Left cardiac atrium (tissue), 4 donors: ENCODE measurements at places on chromosomes 1 and 21.

DNA sequence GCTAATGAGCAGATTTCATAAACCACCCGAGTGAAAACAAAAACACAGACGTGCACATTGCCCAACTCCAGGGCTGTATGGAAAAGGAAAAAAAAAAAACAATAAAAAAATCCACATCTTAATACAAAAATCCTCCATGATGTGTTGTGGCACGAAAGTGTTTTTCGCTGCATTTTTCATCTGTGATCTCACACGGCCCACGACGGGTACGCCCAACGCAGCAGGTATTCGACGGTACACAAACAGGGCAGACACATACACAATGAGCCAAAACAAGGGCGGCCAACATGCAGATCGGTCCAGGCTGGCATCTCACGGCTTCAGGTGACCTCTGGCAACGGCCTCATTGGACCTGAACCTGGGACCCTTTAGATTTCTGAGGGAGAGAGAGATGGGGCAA lies 31.1 kb downstream of the CASZ1 start:
- no peak for DNase-seq

DNA sequence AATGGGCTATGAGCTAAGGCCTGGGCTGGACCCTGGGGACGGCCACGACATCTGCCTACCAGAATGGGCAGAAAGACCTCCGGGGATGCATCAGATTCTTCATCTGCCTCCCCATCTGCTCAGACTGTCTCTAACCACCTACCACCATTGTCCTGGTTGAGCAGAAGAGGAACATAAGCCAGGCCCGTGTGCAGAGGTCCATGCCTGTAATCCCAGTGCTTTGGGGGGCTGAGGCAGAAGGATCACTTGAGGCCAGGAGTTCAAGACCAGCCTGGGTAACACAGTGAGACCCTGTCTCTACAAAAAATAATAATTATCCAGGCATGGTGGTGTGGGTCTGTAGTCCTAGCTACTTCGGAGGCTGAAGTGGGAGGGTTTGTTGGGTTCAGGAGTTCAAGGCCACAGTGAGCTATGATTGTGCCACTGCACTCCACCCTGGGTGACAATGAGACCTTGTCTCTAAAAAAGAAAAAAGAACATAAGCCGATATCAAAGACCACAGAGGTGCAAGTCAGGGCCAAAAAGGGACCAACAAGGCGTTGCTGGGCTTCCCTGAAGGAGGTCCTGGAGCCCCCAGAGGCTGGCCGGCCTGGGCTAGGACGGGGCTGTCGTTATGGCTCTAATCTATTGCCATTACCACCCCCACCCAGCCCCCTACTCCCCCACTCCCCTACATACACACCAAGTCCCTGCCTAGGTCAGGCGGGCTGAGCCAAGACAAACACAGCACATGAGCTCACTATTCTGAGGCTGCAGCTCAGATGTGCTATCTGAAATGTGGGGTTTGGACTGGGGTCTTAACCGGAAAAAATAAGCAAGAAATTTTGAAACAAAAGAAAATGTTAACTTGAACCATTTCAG lies 239.2 kb upstream of the RAB4A start:
- DNase-seq, result peak; percentile 32

DNA sequence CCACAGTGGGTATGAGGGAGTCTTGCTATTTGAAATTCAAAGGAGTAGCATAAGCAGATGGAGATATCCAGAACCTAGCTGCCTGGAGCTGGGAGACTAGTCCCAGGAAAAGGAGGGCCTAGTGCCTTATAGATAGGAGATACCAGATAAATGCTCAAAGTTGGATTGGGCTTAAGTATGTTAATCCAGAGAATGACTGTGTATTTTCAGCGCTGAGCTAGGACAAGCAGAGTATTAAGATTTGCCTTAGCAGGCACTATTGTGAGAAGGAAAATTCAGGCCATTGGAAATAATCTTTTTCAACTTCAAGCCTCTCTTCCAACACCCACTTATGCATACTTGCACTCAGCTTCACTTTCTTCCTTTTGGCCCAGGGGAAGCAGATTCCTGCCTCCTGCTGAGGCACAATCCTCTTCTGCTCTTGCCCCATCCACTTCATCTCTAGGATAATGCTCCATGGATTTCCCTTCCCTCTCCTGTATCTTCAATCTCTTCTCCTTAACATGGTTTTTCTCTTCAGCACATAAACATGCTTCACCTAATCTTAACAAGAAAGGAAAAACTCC lies 21.1 kb downstream of the PIK3C2B start:
- DNase-seq, result no peak

GRCh38 chr1:202590975-202591411 lies 119.3 kb downstream of the SYT2 start:
- DNase-seq, result no peak

DNA sequence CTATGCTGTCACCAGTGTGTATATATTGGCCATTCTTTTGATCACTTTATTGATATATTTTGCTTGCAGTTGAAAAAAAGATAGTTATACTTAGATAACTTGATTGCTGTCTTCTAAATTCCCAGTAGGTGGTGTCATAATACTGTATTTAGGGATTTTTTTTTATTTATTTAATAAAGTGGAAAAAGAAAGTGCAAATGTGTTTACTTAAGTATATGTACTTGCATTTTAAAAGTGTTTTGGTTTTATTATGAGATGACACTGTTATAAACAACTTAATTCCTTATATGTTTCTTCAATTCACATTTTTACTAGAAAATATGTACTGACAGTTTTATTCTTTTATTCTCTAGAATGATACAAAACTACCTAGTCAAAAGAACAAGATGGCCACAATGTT lies 164.8 kb downstream of the USP25 start:
- no peak for DNase-seq

DNA sequence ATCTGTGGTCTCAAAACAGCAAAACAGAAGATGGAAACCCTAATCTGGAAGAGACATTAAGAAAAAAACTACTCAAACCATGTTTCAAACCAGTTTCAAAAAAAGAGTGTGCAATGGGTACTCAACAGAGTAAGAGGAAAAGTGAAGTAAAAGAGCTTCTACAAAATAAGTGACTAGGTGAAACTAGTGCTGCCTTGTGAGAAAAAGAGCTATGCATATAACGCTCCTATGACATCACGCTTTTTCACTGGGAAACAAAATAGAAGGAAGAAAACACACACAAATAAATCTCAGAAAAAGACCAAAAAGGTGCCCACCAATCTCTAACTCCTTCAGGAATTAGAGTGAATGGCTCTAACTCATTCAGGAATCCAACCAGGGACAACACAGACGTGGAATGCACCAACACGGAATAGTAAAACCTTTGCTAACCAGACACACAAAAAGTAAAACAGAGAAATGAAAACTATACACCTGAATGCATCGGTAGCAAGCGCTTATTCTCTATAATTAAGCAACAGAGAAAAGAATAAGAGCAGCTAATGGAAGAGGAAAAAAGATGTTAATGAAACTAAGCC lies 1.3 kb downstream of the FOXJ3 start:
- no peak for DNase-seq

DNA sequence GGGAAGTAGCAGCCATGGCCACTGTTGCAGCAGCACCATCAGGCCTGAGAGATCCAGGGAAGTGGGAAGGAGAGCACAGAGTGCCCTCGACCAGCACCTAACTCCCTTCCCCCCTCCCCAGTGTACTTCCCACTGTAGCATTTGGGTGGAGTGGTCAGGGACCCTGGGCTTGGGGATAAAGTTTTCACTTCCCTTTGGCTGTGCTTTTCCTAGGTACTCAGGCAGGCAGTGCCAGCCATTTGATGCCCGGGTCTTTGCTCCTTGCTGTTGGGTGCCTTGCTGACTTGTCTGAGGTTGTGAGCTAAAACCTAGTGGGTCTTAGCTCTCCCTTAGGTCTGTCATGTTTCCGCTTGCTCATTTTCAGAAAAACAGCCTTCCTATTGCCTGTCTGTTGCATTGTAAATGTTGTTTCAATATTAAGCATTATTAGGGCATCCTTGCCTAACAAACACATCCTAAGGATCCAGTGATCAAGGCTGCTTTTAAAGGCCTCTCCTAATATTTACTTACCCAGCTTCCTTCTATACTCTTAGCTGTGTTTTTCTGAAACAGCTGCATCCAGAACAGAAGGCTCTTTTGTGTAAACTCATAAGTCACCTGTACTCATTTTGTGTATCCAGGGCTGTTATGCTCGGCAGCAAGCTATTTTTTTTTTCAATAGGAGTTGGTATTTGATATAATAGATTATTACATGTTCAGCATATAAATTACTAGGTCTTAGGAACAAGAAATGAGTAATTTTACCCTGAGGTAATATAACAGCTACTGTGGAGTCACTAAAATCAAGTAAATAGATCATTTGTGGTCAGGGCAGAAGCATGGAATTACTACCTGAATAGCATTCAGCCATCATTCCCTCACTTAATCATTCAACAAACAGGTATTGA lies 418.6 kb upstream of the PROX1 start:
- no peak for DNase-seq

DNA sequence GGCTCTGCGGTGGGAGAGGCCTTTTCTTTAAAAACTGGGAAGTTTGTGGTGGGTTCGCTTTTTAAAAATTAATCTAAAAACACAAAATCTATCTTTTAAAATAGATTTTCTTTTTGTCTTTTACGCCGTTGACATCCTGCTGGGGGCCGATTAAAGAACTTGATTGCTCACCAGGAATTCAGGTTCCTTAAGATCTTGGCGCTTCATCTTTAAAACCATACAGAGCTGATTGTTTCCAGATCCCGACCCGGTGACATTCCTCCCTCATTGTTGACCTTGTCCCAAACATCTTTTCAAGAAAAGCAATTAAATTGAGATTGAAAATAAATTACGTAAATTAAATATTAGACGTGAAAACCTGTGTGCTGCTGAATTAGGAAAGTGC lies 546 bp upstream of the ZNF697 start:
- DNase-seq, result no peak

DNA sequence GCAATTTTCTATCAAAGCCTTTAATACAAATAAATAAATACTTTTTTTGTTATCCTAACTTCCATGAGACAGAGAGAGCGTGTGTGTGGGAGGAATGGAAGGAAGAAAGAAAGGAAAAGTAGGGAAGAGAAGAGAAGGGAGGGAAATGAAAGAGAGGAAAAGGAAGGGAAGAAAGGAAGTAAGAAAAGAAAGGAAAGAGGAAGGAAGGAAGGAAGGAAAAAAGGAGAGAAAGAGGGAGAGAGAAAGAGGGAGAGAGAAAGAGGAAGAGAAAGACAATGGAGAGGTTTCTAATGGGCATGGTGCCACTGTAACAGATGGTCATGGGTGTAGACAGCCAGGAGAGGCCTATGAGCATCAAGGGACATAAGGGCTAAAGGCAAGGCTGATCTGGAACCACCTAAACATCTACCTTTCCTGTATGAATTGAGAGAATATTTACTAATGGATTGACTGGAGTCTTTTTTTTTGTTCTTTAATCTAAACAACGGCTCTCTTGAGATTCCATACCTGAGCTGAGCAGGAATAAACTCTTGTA lies 234.9 kb downstream of the PTPRC start:
- DNase-seq, result no peak

GRCh38 chr1:41963636-41964035 lies 44.9 kb upstream of the HIVEP3 start:
- no peak for DNase-seq

DNA sequence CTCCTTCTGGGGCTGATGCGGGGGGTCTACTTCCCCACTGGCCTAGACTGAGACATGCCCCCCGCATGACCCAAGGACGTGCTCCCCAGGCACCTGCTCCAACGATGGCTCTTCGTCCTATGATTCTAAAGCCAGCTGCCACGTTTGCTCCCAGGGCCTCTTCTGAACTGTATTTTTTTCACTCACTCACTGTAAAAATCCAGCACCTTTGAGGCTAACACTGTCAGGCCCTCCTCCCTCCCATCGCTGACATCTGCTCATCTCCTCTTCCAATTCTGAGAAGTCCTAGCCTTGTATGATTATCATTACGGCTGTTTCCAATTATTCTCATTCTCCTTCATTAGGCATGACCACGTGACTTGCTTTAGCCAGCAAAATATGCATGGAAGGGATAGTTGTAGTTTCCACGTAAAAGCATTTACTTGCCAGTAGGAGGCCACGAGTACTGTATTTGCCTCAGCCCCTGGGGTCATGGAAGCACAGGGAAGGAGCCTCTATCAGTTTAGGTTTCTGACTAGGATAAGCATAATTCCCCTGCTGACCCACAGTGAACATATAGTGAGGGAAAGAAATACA lies 19.1 kb upstream of the EDN2 start:
- DNase-seq, result no peak

- DNase-seq, result no peak
These were observed 114.6 kb upstream of the ARHGEF16 start for GRCh38 chr1:3339856-3340255.

- DNase-seq, result no peak
These were observed 16.8 kb downstream of the AZIN2 start for GRCh38 chr1:33097762-33098161.

GRCh38 chr1:203663294-203663693 lies 36.7 kb downstream of the ATP2B4 start:
- no peak for DNase-seq

DNA sequence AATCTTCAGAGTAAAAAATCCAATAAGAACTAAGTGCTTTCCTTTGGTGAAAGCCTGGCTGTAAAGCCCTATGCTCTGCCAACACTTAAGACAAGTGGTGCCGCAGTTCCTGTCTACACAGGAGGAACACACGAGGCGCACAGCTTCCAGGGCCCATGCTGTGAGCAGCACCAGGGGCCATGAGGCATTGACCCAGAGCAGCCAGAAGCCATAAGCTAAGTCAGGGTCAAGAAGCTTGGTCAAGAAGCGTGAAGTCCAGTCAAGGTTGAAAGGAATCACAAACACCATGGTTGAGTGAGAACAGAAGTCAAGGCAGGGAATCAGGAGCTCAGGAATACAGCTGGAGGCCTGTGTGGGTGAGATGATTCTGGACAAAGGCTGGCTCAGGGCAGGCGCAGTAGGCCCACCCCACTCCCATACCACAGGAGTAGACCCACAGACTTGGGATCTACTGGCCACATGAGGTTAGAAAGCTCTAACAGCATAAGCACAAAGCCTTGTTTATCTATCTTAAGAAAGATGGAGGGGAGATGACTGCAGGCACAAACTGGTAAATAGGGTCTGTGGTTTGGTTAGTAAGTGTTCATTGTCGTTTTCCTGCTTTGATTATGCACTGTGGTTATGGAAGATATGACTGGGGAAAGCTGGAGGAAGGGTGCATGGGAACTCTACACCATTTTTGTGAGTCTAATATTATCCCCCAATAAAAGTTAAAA lies 42.9 kb upstream of the RCAN3 start:
- DNase-seq, result no peak

- DNase-seq, result no peak
These were observed 1.9 kb upstream of the S100A8 start for GRCh38 chr1:153392822-153393221.

- DNase-seq, result no peak
These were observed 78.9 kb downstream of the UBE2U start for GRCh38 chr1:64282351-64282750.

GRCh38 chr1:219657186-219657585 lies 44.3 kb upstream of the ZC3H11B start:
- no peak for DNase-seq

- DNase-seq, result peak; percentile 29
These were observed 69.6 kb upstream of the LRRC8B start for GRCh38 chr1:89454845-89455521.

DNA sequence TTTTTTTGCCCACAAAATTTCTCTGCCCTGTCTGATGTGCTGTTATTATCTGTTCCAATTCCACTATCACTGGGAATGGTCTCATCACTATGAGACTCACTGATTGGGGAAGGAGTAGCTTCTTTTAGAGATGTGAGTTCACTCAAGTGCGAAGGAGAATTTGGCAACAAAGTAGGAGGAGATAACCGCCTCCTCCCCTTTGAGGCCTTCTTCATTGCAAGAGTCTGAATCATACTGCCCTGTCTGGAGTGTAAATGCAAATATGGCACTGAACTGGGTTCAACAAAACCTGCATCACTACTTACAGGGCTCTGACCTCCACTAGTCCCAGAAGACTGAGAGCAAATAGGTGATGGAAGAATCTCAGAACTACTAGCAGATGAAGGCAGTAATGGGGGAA lies 83.4 kb downstream of the ASH1L start:
- DNase-seq, result no peak
